Brain pericyte (primary cell): ENCODE measurements at places on chromosomes 16 and 17.
A peak's percentile ranks its signal among the peaks of the same experiment; 100 is the strongest.

- DNase-seq: no peak
Measured at GRCh38 chr17:70168044-70168976, 1.0 kb upstream of the KCNJ2 start.

DNA sequence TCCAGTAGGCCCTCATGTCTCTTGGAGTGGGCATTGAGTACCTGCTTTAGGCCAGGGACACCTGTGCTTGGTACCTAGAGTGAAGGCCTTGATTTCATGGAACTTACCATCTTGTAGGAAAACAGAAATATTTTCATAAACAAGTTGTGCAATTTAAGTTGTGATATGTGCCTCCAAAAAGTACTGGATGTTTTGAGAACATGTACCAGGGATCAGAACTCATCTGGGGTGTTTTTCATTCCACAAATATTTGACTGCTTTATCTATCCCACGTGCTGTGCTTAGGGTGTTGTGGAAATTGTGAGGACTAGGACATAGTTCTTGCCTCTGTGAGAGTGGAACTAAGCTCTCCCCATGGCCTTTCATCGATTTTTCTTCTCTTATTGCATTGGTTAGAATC lies 8.8 kb downstream of the NKD1 start:
- DNase-seq: no peak

DNA sequence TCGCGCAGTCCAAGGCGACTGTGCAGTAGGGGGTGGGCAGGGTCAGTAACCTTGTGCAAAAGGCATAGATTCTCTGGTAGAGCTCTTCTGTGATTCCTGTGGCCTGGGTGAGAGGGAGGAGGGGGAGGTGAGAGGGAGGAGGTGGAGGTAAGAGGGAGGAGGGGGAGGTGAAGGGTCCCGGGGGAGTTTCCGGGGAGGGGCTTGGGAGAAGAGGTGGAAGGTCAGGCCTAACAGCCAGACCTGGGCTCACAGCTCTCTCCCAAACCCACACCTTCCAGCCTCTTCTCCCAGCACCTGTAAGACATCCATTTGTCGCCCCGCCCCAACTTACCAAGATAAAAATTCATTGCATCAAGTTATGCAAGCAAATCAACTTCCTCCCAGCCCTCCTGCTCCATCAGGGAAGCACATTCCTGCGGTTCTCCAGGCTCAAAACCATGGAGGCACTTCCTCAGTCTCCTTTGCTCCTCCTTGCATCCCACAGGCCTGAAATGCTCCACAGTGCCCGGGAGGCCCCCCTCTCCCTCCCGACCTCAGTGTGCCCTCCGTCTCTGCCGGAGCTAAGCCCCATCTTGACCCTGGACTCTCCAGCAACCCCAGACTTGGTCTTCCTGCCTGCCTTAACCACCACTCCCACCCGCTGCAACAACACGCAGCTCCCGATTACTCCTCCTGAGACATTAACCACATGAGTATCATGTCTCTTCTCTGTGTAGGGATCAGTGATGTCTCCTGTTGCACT lies 30.5 kb downstream of the PIK3R6 start:
- no peak for DNase-seq

DNA sequence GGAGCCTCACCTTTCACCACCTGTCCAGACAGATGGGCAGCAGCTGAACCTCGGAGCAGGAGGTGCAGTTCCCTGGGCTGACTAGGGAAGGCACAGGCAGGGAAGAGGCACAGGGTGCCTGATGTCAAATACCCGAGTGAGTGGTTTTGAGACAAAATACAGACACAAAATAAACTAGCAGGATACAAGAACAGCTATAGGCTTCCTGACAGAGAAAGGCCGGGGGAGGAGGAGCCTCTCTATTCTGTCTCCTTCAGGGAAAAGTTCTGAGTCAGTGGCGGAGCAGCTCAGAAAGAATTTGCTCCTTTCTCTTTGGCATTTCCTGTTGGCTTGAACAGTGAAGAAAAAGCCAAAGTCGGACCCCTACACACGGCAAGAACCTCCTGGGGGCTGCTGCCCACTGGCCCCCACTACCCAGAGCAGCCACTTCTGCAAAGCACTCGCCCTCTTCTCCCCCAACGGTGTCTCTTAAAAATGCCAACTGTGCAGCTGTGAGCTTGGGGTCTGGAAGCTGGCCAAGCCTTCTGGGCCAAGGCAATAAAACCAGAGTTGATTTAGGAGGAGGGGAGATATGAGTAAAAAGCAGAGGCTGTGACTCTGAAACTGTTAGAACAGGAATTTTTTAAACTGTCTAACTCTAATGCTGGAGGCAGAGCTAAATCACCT lies 14.4 kb upstream of the FAAP100 start:
- DNase-seq: peak; percentile 90

GRCh38 chr17:72425133-72425793 lies 304.4 kb downstream of the SOX9 start:
- no peak for DNase-seq

- no peak for DNase-seq
Measured at GRCh38 chr17:9370467-9370866, 205.2 kb downstream of the STX8 start.

- no peak for DNase-seq
Measured at GRCh38 chr16:60605176-60605575, 1431.1 kb downstream of the CDH8 start.

DNA sequence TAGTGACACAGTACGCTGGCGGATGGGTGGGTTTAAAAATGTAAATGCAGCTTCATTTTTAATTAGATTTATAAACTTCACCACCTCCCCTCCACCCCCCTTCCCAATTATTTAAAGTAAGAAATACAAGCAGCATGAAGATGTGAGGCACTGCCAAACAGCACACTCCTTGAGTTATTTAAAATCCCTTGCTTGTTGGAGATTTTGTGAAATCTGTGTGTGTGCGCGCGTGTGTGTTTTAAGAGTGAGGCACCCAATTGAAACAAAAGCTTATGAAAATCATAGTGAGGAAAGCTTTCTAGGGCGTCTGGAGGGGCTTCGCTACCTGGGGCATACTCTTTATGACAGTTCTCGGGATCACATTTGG lies 219.6 kb upstream of the IRX3 start:
- no peak for DNase-seq

- DNase-seq: no peak
Measured at GRCh38 chr17:42797067-42798007, 1.2 kb downstream of the COA3 start.

- no peak for DNase-seq
Measured at GRCh38 chr16:69818891-69819545, 56.9 kb downstream of the WWP2 start.

DNA sequence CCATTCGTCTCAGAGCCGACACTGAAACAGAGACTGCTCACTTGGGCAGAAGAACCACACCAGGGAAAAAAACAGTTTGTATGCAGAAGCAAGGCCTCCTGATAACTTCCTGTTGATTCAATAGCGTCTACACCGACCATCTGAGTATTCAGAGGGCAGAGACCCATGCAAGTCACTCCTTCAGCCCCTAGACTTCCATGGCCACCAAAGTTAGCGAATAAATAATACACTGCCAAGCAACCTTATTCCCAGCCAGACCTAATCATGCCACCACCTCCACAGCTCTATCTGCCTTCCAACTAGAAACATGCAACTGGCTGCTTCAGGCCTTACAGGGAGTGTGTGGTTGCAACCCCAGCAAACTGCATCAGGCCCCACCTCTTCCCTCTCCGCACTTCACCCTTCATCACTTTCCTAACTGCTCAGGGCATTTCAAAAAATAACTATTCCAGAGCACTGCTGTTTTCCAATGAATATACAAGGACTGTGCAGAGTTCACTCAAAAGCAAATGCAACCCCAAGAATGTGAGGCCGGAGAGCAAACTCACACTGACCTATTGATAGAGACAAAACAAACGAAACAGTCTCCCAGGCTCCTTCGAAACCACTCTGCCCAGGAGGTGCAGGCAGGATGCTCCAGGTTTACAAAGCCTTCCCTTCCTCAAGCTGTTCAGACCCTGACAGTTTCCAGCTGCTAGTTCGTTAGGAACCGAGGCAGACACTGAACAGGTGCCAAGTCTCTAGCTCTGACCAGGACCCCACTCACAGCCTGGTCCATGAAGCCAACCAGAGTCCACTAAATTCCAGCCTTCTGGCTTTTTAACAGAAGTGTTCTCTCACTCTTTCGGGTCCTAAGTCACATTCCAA lies 3.6 kb downstream of the USP7 start:
- DNase-seq: no peak

GRCh38 chr17:77863814-77864161 lies 94.7 kb upstream of the TNRC6C start:
- no peak for DNase-seq

DNA sequence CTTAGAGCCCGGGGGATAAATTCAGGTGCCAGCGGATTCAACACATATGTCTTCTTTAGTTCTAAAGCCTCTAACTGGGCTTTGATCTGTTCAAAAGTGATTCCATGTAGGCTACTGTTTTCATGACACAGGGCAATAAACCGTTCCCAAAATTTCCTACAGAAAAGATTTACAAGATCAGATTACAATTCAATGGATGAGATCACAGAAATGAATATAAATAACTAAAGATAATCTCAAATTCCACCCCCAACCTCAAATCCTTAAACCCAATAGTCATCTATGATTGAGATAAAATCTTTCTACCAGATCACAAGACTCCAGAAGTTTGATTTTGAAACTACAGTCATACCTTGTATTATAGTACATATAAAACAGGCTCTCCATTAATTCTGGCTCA lies 84.3 kb downstream of the CACNG1 start:
- no peak for DNase-seq

GRCh38 chr16:75445298-75445697 lies 12.0 kb upstream of the CFDP1 start:
- no peak for DNase-seq
